ENCODE measurements at places on chromosomes 6 and 20. TPM values are rescaled to one million over a fixed set of nuclear protein-coding genes. Genes with fewer than 3 reads are reported as not detected.

DNA sequence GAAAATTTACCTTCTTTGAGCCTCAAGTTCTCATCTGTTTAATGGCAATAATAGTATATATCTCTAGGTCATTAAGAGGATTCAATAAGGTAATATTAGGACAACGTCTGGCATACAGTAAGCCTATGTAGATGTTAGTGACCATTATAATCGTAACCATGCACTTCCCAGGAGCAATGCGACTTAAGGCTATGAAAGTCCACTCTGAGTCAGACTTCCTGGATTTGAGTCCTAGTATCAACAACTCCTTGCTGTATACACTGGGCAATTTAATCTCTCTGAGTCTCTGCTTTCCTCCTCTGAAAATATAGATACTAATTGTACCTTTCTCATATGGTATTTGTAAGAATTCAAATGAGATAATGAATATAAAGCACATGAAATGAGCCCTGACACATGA, 168.1 kb upstream of the HDDC2 start:
- DNase-seq = no peak

DNA sequence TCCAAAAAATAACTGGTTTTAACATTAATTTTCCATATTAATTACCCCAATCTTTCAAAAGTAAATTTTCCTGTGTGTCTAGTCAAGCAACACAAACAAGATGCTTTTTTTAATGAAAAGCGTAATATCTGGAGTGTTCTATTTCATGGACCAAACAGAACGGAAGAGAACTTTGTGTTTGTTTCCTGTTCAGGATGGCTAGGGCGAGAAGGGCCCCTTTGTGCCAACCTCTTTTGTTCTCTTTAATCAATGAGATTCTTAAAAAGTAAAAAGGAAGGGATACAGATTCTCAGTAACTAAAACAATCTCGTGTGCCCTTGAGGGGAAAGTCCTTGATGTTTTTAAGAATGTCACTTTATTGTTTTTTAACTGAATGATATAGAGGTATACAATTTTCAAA, 55.7 kb downstream of the GNAS start:
- DNase-seq = no peak

DNA sequence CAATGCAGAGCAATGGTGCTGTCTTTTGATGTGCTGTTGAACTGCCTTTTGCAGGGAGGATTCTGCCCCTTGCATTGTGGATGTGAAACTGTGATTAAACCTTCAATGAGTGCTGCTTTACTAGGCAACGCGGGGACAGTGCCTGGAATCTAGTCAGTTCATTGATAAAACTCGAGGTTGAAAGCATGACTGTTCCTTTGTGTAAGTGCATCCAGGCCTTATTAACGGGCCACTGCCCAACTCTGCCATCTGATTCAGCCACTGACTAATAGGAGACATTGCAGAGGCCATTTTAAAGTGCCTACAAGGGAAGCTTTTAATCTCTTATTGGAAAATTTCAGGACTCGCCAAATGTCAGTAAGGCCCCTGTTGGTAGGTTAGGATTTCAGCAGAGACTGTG, 49.3 kb downstream of the SLC35F1 start:
- DNase-seq = no peak

- no peak for DNase-seq
Observed at GRCh38 chr6:117075218-117075617, 190.1 kb upstream of the VGLL2 start.

Gene RPL7L1
- 95.0 TPM for polyA plus RNA-seq

DNA sequence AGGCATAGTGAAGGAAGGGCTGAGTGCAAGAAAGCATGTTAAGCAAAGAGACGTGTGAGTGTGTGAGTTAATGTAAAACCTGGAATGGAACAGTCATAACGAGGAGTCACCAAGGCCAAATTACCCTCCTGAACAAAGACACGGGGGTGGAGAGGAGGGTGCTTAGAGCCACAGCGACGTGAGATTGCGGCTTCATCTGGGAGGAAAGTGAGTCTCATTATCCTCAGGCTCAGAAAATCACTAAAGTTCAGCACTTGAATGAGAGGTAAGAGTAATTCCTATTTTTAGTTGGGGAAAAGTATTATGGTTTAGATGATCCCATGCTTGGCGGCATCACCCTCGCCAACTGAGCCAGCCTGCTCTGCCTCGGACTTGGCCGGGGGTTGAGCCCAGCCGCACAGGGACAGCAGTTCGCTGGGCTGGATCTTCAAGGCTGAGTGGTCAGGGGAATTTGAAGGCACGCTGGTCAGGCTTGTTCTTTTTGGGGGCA, 136.6 kb downstream of the DTNBP1 start:
- DNase-seq = no peak

Gene DDO
- not detected for polyA plus RNA-seq
